ENCODE measurements at places on chromosomes 6 and 20.

DNA sequence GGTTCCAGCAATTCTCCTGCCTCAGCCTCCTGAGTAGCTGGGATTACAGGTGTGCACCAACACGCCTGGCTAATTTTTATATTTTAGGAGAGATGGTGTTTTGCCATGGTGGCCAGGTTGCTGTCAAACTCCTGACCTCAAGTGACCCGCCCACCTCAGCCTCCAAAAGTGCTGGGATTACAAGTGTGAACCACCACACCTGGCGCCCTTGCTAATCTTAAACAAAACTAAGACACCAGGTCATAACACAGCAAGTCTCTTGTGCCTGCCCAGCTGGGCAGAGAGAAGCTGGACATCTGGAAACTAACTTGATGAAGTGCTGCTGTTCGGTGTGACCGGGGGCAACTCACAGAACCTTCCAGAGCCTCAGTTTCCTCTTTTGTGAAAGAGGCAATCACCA is 68.0 kb downstream of the PPP1R3G start:
- DNase-seq = no peak

DNA sequence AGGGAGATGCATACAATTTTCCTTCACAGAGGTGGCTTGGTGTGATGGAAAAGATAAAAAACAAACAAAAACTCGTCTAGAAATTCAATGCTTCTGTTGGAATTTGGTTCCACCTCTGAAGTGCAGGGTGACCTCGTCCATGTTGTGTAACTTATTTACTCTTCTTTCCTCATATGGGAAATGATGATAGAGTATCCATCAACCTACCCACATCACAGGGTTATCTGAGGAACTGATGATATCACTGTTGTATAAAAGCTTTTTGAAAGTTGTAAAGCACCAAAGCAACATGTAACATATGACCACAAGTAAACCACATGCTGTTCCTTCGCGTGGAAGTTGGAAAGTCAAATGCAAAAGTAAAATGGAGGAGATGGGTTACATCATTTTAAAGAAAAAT is 212.0 kb upstream of the SGK1 start:
- no peak for DNase-seq

DNA sequence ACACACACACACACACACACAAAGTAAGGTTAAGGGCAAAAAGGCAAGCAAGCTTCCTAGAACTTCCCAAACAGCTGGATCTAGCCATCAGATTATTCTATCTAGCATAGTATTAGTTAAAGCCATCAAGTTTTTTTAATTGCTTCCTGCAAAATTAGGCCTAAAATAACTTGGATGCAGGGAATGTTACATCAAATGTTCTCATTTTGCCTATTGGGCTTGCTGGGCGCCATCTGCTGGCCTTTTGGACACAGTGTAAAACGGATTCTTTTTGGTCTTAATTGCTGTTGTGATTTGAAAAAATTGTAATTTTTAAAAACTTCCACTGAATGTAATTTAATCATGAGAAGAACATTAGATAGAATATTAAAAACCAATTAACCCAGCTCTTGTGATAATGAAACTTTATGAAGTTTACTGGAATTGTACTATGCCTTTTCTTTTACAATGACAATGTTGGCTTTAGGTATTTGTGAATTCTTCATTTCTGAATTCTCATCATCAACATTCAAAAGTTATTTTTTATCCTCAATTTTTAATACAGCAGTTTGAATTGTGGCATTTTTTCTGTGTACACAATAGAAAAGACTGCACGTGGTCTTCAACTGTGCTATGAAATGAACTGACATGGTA is 6.8 kb downstream of the MKKS start:
- DNase-seq = no peak

DNA sequence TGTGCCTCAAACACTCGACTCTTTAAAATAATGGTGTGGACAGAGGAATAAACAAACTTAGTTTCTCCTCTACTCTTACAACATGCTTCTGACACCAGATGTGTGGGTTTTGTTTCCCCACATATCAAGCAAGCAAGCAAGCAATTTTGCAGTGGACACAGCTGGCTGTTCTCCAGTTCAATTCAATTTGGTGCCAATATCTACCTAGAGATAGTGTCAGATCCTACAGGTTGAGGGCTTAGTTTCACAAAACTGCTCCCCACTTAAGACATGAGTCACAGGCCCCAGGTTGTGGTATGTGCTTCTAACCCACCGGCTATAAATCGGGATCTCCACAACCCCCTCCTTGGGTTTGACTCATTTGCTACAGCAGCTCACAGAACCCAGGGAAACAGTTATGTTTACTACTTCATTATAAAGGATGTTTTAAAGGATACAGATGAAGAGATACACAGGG is 131.4 kb upstream of the TRAF3IP2 start:
- no peak for DNase-seq

Measured in HCT116 (cell line).